Fibroblast of skin of scalp (primary cell): ENCODE measurements at places on chromosomes 3 and 15.

GRCh38 chr3:141972399-141972798 lies 96.0 kb downstream of the ATP1B3 start:
- DNase-seq: peak; percentile 50

GRCh38 chr15:45481135-45481534 lies 41.4 kb downstream of the SLC30A4 start:
- DNase-seq: no peak

- DNase-seq: no peak
Measured at GRCh38 chr3:57675530-57675929, 17.3 kb downstream of the DENND6A start.

GRCh38 chr15:75928680-75929608 lies 25.3 kb downstream of the FBXO22 start:
- DNase-seq: peak; percentile 27
